ENCODE measurements at places on chromosomes 12 and 14. TPM values are rescaled to one million over a fixed set of nuclear protein-coding genes. Genes with fewer than 3 reads are reported as not detected.

DNA sequence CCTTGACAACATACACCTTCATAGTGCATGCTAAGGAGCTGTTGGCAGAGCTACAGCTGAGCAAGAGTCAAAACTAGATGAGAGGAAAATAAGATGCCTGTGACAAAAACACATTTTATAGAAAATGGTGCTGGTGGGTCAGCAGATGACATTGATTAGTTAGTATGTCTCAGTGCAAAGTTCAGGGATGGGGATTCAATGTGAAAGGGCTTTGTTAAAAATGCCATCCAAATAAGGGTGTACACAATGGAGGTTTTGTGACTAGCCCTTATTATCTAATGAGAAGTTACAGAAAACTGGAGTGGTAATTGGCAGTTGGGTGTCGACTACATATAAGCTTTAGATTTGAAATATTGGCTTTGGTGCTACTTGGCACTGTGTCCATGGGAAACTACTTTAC is 169.0 kb downstream of the MON2 start:
- DNase-seq = no peak

RPS6KA5 gene
- polyA plus RNA-seq = 9.4 TPM

DNA sequence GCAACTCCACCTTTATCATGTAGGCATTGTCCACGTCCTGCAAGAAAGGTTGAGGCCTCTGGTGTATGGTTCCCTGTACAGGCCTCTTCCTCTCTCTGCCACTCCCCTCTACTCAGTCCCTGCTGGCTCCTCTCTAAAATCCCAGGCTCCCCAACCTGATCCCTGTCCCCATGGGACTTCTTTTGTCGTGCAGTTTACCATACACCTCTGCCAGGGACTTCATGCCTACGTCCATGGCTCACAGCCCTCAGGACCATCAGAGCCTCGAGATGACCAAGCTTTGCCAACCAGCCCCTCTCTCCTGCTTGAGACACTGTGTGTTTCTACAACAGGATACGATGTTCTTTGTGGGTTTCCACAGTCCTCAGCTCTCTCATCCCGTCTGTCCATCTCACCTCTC is 2.9 kb downstream of the KRT2 start:
- no peak for DNase-seq

MYO1A gene
- polyA plus RNA-seq = not detected

ANO2 gene
- 6.9 TPM for polyA plus RNA-seq

DNA sequence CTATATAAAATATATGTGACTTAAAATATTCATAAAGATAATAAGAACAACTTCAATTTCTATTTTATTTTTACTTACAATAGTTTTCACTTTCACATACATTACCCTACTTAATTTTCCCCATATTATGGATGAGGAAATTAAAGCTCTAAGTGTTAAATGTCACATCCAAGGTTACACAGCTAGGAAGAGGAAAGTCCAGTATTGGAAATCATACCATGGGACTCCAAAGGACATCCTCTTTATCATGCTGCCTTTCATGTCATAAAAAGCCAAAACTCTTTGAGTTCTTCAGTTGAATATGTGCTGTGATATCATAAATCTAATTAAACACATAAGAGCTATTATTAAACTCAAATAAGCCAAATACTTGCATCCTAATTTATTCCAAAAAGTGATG is 172.4 kb upstream of the GARIN2 start:
- DNase-seq = no peak

RD3L gene
- polyA plus RNA-seq = 0.23 TPM

- no peak for DNase-seq
Measured at GRCh38 chr14:65847075-65847847, 434.7 kb downstream of the FUT8 start.

DNA sequence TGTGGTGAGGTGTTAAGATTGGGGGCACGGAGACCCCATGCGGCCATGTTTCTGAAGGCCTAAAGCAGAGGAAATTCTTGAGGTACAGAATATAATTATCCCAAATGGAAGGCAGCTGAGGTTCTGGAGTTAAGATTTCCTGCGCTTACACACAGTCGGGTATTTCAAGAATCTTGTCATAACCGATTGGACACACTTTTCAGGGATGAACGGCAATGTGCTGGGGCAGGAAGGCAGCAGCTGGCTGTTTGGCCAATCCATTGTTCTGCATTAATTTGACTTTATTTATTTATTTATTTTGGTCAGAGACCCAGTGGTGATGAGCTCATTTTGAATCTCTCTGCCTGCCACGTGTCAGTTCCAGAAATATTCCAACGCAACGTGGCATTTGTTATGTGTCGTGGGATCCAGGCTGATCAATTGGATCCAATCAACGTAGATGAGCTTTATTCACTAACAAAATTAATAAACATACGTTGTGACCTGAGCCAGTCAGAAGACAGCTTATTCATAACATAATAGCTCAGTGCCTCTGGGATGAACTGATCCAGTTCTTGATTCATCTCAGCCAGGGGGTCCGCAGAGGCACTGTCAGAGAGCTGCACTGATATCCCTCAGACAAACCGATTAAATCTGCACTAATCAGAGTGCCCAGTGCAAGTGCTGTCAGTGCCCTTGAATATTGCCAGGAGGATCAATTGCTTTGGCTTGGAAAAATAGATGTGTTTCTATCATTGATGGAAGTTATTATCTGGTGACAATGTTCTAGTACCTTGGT is 181.0 kb downstream of the KTN1 start:
- no peak for DNase-seq

- peak; percentile 58 for DNase-seq
Measured at GRCh38 chr12:4275016-4275869, 1.7 kb downstream of the CCND2 start.

DNA sequence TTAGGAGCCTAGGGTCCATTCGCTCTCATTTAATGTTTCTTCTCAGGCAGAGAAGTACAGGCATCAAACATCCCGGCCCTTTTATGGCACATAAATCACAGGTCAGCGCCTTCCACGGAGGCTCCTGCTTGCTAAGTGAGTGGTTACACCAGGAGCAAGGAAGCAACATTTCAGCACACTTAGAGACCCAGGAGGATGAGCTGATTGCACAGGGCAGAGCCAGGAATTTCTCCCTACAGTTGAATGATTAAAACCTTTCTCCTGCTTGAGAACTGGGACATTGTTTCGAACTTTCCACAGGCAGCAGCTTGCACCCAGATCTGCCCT is 233.4 kb downstream of the SPTSSA start:
- no peak for DNase-seq

GRCh38 chr14:95287176-95287754 is 32.4 kb downstream of the CLMN start:
- DNase-seq = no peak

DNA sequence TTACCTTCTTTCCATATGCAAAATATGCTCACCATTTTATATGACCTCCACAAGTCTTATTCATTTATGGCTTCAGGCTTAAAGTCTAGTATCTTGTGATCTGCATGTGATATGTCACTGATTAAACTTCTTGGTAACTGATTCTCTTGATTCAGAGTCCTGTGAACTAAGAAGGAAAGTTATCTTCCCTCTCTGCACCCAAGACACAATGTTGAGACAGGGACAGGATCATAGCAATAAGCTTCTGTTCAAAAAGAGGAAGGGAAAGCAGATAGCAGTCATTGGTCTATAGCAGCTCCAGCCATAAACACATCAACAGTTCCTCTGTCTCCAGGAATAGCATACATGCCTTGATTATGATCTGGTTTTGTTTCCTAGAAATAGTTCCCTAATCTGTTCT is 103.1 kb downstream of the UNC79 start:
- no peak for DNase-seq

AICDA gene
- polyA plus RNA-seq = not detected

DNA sequence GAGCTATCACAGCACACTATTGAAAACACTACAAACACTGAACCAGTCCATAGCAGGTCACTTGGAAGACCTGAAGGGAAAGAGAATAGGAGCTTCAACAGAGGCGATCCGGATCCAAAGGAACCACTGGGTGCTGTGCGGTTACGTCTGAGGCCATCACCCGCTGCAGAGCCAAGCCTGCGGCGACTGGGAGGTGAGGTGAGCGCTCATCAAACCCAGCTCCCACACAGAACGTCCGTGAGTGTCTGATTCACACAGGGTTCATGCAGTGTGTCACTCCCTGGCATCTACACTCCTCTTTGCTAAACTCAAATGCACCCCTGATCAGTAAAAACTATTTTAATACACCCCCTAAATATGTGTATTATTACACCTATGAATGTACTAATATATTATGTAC is 64.1 kb downstream of the TMEM132D start:
- DNase-seq = no peak

CSRP2 gene
- polyA plus RNA-seq = 21.1 TPM

GRCh38 chr14:88289234-88289633 is 33.8 kb downstream of the KCNK10 start:
- no peak for DNase-seq

DNA sequence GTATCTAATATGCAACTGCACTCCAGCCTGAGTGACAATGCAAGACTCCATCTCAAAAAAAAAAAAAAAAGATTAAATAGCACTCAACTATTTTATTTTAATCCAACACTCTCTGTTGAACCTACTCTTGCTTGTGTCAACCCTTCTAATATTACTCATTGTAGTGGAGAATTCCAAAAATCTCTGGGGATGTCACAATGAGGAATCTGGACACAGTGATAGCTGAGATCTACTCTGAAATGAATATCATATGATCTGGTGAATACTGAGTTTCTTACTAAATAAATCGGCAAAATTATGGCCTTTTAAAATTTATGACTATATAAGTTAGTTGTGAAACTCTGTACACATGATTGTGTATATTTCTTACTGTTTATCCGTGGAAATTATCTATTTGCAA is 418.2 kb downstream of the BCAT1 start:
- DNase-seq = no peak

CLEC2B gene
- 24.8 TPM for polyA plus RNA-seq

P2RX4 gene
- 33.1 TPM for polyA plus RNA-seq

CCNB1IP1 gene
- 133 TPM for polyA plus RNA-seq

DTX3 gene
- polyA plus RNA-seq = 53.5 TPM

GRCh38 chr12:113276306-113276705 is 55.0 kb downstream of the TPCN1 start:
- no peak for DNase-seq

- no peak for DNase-seq
Measured at GRCh38 chr12:76014007-76014406, 17.6 kb downstream of the PHLDA1 start.

DNA sequence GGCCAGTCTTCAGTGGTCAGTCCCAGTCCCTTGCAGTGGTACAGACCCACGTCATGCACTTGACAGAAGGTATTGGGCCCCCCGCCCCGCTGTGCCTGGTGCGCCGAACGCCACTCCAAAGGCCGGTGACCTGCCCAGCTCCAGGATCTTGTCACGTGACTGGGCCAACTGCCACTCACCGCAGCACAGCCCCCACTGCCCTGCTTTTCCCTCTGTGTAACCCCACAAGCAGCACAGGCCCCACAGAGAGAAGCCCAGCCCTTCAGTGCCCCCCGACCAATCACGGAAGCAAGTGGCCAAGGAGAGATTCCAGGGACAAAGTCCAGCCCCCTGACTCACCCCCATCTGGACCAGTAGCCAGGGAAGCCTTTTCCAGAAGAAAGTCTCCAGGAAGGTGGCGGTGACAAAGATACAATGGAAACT is 498 bp downstream of the GPR132 start:
- peak; percentile 66 for DNase-seq

DNA sequence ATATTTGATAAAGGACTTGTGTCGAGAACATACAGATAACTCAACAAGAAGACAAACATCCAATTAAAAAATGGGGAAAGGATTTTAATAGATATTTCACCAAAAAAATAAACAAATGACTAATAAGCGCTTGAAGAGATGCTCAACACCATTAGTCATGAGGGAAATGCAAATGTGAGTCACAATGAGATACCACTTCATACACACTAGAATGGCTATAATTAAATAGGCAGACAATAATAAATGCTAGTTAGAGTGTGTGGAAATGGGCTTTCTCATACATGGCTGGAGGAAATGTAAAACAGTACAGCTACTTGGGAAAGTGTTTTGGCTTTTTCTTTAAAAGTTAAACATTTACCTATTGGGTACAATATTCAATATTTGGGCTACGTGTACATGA is 34.8 kb downstream of the DLK1 start:
- no peak for DNase-seq

DNA sequence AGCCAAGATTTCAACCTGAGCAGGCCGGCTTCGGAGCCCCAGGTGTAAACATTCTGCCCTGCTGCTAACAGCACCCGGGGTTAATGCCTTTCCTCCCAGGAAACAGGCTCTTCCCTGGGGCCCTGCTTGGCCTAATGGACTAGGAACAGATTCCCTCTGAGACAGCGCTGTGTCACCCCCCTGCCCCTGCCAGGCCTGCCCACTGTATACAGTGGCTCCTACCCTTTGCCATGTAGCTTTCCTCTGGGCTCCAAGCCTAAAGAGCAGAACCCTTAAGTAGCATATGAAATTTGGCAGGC is 28.3 kb upstream of the BCDIN3D start:
- DNase-seq = no peak

APOLD1 gene
- polyA plus RNA-seq = 10.5 TPM

DLGAP5 gene
- polyA plus RNA-seq = 18.6 TPM

GPHN gene
- polyA plus RNA-seq = 26.9 TPM

TPCN1 gene
- 41.5 TPM for polyA plus RNA-seq

DNA sequence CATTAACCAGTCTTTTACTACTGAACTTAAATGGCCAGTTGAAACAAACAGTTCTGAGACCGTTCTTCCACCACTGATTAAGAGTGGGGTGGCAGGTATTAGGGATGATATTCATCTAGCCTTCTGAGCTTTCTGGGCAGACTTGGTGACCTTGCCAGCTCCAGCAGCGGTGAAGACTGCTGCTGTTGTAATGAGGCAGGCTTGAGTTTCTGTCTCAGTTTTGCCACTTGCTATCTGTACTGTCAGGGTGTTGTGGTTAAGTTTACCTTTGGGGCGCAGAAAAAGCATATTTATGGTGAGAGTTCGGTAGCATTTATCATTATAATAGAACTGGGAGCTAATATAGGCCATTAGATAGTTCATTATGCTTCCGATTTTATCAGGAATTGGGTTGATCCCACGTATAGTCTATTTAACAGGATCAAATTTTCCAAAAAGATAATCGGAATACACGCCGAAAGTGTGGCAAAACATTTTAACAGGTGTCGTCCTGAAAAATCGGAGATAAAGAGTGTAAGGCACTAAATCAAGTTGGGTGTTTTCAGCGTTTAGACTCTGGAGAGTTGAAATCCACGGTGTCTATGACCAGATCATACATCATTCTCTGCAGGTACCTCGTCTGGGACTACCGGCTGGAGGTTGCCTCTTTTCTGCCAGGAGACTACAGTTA is 688 bp upstream of the NECAP1 start:
- peak; percentile 20 for DNase-seq
